ENCODE measurements at places on chromosomes 12 and 14.

DNA sequence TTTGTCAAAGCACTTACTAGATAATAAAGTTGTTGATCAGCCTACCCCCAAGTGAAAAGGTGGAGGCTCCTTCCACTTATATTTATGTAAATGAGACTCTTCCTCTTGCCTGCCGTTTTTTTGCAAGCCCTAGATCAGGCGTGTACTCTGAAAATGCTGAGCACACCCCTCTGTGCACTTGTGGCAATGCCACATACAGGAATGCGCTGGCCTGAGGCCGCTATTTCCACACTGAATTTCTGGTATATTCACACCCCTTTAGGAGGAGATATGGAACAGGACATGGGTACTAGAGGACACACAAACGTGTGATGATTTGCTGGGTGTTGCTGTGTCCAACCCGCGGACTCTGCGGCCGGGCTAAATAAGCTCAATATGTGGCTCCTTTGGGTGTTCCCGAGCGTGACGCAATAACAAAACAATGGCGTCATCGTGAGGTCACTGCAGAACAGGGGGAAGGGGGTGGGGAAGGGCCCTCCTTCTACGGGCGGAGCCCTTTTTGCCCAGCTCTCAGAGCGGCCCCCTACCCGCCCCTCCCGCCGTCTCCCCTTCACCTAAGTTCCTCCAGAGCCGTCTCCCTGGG lies 554 bp upstream of the TSPAN31 start:
- no peak for DNase-seq

GRCh38 chr14:26606729-26607312 lies 9.0 kb upstream of the NOVA1 start:
- DNase-seq, result no peak

DNA sequence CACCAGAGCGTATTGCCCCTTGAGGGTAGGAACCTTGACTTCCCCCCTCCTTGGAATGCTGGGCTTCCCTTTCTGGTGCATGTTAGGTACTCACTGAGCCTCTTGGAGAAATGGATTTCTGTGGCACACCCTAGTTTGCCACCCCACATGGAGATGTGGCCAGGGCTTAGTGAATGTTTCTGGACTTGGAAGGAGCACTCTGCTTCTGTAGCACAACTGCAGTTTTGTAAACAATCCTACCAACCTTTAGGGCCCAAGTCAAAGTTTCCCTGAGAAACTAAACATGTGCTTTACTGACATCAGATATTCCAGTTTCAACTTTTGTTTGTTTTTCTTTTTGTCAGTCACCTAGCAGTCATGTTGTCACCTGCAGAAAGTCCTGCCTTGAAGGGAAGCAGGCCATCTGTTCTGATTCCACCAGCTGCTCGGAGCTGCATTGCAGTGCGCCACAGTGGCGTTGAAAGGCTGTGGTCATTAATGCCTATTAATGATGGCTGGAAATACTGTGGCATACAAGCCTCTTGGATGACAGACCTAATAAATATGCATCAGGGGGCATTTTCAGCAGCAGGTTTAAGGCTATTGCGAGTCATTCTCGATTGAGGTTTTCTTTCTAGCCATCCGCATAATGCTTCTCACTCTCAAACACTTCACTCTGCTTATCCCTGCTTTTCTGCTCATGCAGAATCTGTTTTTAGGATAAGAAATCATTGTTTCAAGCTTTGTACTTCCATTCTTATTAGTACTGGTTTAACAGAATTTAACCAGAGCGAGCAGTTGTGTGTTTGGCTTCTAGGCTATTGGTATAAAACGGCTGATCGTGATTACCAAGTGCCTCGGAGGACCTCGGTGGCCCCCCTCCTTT lies 7.8 kb downstream of the PELI2 start:
- no peak for DNase-seq

DNA sequence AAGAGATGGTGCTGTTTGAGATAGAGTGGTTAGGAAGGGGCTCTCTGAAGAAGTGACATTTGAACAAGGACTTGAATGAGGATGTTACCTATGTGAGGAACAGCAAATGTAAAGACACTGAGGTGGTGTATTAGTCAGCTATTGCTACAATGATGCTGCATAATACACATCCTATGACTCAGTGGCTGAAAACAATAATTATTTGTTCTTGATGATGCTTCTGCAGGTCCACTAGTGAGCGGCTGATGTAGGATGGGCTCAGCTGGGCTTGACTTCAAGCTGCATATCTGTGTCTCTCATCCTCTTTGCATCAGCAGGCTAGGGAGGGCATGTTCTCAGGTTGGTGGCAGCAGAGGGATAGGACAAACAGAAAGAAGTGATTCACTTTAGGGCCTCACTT lies 21.4 kb upstream of the CLMN start:
- no peak for DNase-seq

DNA sequence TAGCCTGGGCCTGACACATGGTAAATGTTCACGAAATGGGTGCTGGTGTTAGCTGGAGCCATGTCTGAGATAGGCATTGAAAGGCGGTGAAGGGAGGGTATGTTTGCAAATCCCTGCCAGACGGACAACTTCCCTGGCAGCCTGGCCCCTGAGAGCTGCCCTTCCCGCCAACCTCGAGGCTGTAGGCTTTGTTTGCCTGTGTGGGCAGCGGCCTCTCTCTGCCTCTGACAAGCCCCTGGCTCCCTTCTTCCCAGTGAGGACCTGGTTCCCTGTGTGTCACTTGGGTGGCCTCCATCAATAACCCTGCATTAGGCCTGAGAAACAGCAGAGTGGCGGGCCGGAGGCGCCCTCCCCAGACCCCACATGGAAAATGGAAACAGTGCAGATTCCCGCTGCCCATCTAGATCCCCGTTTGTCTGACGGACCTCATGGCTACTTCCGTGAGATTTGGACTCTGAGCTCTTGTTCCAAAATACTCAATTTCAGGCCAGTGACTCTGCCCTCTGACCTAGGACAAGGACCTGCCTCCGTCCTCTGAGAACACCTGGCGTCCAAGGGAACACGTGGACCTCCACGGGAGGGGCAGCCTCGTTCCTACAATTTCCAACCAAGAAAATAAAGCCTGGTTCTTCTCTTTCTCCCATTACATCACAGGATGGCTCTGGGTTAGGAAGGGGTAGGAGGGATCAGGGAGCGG lies 325.5 kb downstream of the DPF3 start:
- no peak for DNase-seq

DNA sequence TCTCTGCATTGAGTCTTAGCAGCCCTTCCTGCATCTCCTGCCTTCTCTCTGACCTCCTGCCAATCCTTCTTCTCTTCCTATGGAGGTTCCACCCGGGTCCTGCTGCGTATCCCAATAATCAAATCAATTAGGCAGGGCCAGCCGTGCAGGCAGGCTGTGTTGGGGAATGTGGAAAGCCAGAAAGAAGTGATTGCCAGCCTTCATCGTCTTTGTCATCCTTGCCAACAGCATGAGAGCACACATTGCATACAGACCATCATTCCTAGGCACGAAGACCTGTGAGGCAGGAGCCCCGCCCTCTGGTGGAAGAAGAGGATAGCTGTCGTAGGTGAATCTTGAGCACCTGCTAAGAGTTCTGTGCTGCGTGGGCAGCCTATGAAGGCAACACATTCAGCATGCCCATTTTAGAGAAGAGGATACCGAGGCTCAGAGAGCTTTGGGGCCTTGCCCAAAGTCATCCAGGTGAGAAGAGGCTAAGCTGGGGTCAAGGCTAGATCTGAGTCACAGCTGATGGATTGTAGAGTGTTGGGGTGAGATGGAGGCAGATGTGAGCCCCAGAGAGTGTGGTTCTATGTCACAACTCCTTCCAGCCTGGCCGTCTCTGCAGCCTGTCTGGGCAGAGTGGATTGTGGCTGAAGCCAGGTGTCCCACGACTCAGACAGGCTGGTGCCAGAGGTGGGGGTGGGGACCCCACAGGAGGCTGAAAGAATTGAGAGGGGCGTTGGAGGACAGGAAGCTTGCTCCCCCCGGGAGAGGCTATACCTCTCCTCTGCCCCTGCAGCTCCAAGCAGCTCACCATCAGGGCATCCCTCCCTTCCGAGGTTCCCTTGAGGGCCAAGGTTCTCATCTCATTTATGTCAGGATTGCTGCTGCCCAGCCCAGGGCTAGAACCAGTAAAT lies 12.7 kb downstream of the C14orf132 start:
- no peak for DNase-seq

GRCh38 chr14:76135722-76136121 lies 16.0 kb upstream of the GPATCH2L start:
- no peak for DNase-seq

GRCh38 chr12:128557231-128557630 lies 266.5 kb downstream of the SLC15A4 start:
- DNase-seq, result no peak

GRCh38 chr12:122116707-122117535 lies 38.4 kb downstream of the MLXIP start:
- no peak for DNase-seq

- no peak for DNase-seq
These were observed 15.8 kb downstream of the FOXN3 start for GRCh38 chr14:89401241-89401640.

- DNase-seq, result no peak
These were observed 23.0 kb downstream of the SH2B3 start for GRCh38 chr12:111428728-111429175.

DNA sequence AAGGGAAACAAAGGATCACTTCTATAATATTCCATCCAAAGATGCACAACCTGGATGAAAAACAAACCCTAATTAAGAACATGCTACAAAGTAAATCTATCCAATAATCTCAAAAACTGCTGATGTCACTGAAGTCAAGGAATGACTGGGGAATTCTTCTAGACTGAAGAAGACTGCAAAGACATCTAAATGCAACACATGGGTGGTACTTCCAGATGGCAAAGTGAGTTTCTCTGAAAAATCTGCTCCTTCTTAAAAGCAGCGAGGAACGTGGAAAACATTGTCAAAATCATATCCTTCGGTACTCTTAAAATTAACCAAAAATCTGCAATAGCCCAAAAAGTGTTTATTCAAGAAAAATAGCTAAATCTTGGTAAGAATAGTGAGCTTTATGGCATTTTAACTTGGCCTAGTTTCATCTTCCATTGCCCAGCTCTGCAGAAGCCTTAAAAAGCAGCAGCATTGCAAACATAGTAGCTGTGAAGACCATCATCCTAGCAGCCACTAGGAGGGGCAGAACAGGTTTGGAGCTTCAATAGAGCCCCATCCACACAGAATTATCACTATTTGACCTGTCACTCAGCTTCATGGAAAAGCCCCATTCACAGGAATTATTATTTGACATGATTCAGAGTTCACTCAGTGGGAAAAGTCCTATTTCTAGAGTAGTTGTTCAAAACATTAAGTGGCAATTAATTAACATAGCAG lies 7.4 kb downstream of the CLEC14A start:
- DNase-seq, result no peak

- DNase-seq, result no peak
These were observed 92.4 kb downstream of the TPH2 start for GRCh38 chr12:72031066-72031465.

GRCh38 chr12:52082988-52083637 lies 3.6 kb downstream of the SMIM41 start:
- DNase-seq, result peak; percentile 56

DNA sequence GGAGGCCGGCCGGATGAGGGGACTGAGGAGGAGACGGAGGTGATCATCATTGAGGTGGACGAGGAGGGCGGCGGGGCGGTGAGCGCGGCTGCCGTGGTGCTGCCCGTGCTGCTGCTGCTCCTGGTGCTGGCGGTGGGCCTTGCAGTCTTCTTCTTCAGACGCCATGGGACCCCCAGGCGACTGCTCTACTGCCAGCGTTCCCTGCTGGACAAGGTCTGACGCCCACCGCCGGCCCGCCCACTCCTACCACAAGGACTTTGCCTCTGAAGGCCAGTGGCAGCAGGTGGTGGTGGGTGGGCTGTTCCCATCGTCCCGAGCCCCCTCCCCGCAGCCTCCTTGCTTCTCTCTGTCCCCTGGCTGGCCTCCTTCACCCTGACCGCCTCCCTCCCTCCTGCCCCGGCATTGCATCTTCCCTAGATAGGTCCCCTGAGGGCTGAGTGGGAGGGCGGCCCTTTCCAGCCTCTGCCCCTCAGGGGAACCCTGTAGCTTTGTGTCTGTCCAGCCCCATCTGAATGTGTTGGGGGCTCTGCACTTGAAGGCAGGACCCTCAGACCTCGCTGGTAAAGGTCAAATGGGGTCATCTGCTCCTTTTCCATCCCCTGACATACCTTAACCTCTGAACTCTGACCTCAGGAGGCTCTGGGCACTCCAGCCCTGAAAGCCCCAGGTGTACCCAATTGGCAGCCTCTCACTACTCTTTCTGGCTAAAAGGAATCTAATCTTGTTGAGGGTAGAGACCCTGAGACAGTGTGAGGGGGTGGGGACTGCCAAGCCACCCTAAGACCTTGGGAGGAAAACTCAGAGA lies 9.6 kb downstream of the MMP14 start:
- no peak for DNase-seq
